ENCODE measurements at places on chromosomes 2 and 18. TPM values are rescaled to one million over a fixed set of nuclear protein-coding genes. Genes with fewer than 3 reads are reported as not detected.

- DNase-seq, result no peak
These were observed 20.3 kb downstream of the RMC1 start for GRCh38 chr18:23523429-23524212.

- DNase-seq, result no peak
These were observed 12.9 kb downstream of the CRIM1 start for GRCh38 chr2:36368438-36368837.

DNA sequence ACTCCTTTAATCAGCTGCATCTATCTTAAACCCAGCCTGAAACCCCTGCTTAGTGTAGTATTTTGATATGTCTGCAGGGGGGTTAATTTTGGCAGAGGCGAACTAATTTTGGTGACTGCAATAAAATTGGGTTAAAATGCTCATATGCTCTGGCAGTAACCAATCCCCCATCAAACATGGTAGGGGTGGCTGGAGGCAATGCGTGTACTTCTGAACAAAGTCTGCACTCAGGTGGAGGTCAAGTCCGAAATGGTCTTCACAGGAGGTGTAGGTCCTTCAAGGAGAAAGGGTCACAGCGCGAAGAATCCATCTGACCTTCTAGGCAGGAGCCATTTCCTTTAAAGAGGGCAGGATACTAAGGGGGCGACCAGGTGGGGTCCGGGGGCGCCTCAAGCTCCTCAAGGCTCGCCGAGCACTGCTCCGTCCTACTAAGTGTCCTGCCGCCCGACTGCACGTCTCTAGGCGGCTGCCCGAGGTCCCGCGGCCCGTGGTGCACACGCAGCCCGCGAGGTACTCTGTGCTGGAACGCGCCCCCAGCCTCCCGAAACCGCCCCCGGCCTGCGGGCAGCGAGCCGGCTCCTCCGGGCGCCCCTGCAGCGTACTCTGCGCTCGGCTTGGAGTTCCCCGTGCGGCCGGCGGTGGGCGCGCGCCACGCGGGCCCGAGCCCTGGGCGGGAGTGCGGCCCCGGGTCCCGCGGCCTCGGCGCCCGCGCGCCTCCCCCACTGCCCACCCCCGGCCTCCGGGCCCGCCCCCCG is 1.7 kb upstream of the LDLRAD4 start:
- DNase-seq, result no peak

GRCh38 chr2:213234641-213235040 is 49.6 kb upstream of the SPAG16 start:
- no peak for DNase-seq

DNA sequence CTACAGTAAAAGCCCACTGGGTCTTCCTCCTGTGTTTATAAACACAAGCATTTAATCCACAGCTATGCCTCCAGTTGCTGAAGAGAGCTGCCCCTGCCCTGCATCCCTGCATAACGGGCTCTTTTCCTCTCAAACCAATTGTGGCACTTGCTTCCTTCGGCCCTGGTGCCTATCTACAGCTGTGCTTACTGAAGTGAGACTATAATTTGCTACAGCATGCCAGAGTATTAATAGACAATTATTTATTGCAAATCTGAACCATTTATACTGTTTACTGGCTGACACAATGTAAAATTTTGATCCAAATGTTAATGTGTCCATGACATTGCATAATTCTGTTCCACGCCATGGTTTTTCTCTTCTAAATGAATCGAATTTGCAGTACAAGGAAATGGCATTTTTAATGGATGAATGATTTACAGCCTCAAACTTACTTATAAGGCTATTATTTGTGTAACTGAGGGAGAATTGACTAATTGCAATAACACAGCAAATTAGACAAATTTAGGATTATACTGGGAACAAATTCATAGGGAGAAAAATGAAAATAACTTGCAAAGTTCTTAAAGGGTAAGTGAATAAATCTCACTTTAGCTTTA is 457.0 kb upstream of the HNRNPA3 start:
- DNase-seq, result no peak

Gene PNO1
- total RNA-seq, result 42.0 TPM

Gene TMEM178A
- total RNA-seq, result not detected

Gene SERPINB4
- total RNA-seq, result not detected

- no peak for DNase-seq
These were observed 94.4 kb downstream of the SGPP2 start for GRCh38 chr2:222518570-222519381.
